ENCODE measurements at places on chromosomes 4 and X. TPM values are rescaled to one million over a fixed set of nuclear protein-coding genes. Genes with fewer than 3 reads are reported as not detected.

DNA sequence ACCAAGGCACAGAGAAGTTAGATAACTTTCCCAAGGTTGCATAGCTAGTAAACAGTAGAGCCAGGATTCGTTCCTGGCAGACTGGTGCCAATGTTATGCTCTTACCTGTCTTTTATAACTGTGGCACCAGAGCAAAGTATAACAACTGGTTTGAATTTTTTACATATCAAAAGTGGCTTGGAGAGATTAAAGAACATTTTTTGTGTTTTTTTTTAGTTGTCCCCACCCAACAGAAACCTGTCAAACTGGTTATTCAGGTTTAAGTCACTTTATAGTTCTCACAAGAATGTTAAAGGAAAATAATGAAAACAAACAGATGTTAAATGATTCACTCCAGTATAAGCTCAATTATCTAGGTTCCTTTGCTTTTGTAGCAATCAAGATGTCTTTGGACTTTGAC is 15.6 kb upstream of the FAM47E start:
- DNase-seq: no peak
- H3K4me3 ChIP-seq: no peak overlapping the region
- H3K27me3 ChIP-seq: no peaks in the 10 kb centered on the region
- H3K27ac ChIP-seq: no peak overlapping the region
- peaks cover 8% of the 10 kb centered on the region for H3K4me1 ChIP-seq

GRCh38 chr4:150863456-150863855 is 151.6 kb downstream of the LRBA start:
- H3K4me3 ChIP-seq: no peak overlapping the region
- no peaks in the 10 kb centered on the region for H3K36me3 ChIP-seq
- no peaks in the 10 kb centered on the region for H3K27me3 ChIP-seq
- no peak overlapping the region for H3K27ac ChIP-seq

DNA sequence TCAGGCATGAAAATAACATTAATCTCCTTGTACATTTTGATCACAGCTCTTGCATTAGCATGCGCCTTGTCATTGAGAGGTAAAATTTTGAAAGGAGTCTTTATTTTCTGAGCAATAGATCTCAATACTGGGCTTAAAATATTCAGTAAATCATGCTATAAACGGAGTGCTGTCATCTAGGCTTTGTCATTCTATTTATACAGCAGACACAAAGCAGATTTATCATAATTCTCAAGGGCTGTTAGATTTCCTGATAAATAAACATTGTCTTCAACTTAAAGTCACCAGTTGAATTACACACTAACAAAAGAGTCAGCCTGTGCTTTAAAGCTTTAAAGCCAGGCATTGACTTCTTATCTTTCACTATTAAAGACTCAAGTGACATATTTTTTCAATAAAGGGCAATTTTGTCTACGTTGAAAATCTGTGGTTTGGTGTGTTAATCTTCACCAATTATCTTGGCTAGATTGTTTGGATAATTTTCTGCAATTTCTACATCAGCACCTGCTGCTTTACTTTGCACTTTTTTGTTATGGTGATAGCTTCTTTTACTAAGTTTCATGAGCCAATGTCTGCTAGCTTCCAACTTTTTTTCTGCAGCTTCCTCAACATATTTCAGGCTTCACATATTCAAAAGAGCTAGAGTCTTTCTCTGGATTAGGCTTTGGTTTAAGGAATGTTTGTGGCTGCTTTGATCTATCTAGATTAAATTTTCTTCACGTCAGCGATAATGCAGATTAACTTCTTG is 27.9 kb upstream of the UGT2B4 start:
- H3K27ac ChIP-seq: no peak overlapping the region
- H3K4me3 ChIP-seq: no peak overlapping the region
- no peaks in the 10 kb centered on the region for H3K36me3 ChIP-seq
- DNase-seq: no peak

DNA sequence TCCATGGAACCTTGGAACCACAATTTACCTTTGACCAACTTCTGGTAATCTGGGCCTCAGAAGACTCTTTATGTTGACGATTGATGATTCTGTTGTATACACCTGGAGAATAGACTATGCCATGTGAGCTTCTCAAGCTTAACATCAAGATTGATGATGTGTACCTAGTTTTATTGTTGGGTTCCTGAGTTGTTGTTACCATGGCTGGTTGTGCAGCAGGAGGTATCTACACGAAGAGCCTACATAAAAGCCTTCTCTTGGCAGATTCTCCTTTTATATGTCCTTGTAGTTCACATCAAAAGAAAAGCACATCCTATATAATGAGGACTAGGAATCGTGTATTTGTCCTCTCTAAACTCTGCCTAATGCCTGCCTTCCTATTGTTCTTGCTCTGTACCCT is 272.0 kb downstream of the DTHD1 start:
- no peak overlapping the region for H3K4me3 ChIP-seq
- no peaks in the 10 kb centered on the region for H3K4me1 ChIP-seq
- no peak for DNase-seq
- H3K27ac ChIP-seq: no peak overlapping the region
- H3K27me3 ChIP-seq: no peaks in the 10 kb centered on the region

DNA sequence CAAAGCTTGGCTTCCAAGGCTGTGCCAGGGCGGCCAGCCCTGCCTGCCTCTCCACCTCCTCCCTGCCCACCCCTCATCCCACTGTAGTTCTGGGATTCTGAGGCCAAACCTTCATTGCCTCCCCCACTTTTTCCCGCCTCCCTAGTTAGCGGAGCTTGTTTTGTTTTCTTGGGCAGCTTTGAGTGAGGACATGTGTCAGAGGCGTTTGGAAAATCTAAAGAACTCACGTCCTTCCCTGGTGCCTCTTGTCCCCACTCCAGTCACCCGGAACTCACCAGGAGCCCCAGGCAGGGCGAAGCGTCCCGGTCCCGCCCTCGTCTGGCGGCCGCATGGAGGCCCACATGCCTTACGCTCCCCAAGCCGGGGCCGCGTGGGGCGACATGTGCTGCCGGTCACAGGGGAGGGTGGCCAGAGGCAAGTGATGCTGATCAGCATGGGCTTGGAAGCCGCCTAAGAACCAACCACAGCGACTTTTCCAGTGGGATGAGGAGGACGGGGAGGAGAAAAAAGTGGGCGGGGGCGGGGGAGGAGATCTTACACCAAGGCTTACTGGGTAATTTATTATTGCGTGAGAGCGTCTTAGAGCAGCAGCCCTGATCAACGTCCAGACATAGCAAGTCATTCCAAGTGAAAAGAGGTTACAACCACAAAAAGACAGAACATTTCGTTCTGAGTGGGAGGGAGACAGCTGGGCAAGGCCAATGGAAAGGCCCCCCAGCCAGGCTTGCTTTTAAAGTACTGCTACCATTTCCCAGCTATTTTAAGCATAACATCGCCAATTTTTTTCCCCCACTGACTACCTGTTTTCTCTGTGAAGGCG is 48.5 kb downstream of the PRPS1 start:
- H3K27ac ChIP-seq: peak overlapping the region; percentile 98
- peak; percentile 57 for DNase-seq
- peaks cover 29% of the 10 kb centered on the region for H3K4me1 ChIP-seq
- H3K36me3 ChIP-seq: no peaks in the 10 kb centered on the region
- H3K4me3 ChIP-seq: peak overlapping the region; percentile 82

DNA sequence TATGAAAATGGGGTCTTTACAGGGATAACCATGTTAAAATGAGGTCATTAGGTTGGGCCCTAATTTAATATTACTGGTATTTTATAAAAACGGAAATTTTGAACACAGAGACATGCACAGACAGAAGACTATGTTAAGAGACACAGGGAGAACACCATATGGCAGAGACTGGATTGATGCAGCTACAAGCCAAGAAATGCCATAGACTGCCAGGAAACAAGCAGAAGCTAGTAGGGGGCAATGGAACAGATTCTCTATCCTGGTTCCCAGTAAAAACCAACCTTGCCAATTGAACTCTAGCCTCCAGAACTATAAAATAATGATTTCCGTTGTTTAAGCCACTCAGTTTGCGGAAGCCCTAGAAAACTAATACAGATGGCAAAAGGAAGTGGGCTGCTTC is 6.6 kb upstream of the GUF1 start:
- no peak overlapping the region for H3K27ac ChIP-seq
- DNase-seq: no peak
- no peaks in the 10 kb centered on the region for H3K36me3 ChIP-seq

DNA sequence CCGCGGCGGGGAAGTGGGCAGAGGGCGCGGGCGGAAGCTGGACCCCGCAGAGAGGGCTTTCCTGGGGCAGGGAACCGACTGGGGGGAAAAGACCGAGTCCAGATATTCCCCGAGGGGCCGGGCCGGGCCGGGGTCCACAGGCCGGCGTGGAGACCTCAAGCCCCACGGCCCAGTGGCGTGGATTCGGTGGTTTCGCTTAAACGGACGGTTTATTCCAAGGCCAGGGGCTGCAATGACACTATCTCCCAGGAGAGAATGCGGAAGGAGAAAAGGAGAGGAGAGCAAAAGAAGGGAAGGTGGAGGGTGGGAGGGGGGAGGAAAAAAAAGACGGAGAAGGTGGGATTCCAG is 10.8 kb downstream of the ARX start:
- peaks cover 6% of the 10 kb centered on the region for H3K27me3 ChIP-seq
- H3K27ac ChIP-seq: no peak overlapping the region
- no peaks in the 10 kb centered on the region for H3K36me3 ChIP-seq
- H3K4me1 ChIP-seq: peaks cover 4% of the 10 kb centered on the region
- peak overlapping the region; percentile 42 for H3K4me3 ChIP-seq

IL13RA2 gene
- total RNA-seq: 42.2 TPM
